ENCODE measurements at places on chromosomes 2 and 18.

DNA sequence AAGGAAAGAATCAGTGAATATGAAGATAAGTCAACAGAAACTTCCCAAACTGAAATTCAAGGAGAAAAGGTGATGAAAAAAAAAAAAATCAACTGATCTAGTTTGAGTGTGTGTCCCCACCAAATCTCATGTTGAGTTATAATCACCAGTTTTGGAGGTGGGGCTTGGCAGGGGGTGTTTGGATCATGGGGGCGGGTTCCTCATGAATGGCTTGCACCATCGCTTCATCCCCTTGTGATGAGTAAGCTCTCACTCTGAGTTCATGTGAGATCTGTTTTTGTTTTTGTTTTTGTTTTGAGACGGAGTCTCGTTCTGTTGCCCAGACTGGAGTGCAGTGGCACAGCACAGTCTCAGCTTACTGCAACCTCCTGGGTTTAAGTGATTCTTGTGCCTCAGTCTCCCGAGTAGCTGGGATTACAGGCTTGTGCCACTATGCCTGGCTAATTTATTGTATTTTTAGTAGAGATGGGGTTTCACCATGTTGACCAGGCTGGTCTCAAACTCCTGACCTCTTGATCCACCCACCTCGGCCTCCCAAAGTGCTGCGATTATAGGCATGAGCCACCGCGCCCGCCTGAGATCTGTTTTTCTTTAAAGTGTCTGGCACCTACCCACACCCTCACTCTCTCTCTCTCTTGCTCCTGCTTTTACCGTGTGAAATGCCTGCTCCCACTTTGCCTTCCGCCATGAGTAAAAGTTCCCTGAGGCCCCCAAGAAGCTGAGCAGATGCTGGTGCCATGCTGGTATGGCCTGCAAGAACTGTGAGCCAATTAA lies 4.0 kb upstream of the SLC66A2 start:
- no peak for DNase-seq

DNA sequence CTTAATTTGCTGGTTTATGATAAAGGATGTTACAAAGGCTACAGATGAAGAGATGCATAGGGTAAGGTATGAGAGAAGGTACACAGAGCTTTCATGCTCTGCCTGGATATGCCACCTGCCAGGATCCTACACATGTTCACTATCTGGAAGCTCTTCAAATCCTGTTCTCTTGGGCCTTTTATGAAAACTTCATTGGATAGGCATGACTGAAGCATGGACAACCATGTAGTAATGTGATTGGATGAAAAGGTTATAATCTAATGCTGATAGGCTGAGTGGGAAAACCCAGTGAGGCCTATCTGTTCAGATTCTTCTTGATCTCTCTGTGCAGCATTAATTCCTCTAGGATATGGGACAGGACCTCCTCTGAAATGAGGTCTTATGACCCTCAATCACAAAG lies 26.8 kb downstream of the HNMT start:
- no peak for DNase-seq

DNA sequence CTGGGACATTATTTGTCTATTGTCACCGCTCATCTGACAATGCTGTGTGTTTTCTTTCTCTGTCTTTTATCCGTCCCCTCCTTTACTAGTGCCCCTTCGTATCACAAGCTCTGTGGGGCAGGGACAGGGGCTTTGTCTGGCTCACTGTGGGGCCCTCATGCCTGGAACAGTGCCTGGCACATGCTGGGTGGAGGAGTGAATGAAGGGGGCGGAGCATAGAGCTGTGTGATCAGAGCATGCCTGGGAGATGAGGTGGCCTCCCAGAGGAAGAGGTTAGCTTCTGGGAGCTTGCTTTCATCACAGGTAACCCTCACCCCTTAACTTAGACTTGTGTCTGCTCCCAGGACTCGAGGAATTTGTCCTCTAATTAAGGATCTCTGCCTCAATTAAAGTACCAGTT lies 16.4 kb downstream of the MTCL1 start:
- no peak for DNase-seq

DNA sequence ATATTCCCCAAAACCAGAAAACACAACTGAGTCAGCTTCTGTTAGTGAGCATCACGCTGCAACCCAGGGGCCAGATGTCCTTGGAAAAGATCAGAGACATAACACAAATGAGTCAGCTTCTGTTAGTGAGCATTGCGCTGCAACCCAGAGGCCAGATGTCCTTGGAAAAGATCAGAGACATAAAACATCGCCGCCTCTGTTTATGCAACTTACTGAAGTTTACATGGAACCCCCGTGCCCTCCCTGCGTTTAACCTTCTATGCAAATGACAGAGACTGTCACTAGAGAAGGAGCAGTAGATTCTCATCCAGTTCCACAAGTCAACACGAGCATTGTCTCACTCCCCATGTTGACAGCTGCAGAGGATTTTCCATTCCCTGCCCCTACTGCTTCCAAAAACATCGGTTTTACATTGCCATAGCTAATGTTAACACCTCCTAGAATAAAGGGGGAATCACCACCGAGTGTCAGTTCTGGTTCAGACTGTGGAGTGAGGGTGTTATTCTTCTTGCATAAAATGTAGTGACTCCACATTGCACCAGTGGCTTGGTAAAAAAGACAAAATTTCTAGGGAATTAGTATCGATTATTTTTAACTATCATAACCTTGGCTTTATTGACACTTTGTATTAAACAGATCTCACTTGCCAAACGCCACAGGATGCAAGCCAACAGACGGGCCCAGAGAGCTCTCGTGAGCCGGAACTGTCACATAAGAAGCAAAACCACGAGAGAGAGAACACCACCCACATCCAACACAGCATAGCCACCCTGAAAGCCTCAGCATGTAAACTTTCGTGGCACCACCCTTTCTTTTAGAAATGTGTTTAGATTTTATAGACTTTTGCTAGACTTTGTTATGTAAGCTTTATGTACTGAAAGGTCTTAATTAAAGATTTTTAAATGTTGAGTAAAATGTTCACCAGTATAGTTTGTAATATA lies 87.7 kb downstream of the SH3YL1 start:
- DNase-seq, result no peak

- DNase-seq, result no peak
These were observed 802.1 kb upstream of the FAM98A start for GRCh38 chr2:34401186-34401585.

DNA sequence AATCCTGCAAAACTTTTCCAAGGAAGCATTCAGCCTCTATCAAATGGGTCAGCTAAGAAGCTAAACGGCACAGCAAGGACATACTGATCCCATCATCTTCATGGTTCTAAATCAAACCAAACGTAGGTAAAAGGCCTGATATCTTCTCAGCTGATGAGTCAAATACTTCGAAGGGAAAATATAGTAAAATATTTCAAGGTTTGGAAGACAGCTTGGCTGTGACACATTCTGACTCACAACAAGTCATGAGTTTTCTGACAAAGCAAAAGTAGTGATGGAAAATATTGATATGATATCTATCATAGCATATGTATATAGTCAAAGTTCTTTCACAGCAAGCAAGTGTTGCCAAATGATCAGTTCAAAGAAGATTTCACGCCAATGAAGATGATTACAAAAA lies 31.5 kb downstream of the DOCK10 start:
- DNase-seq, result no peak

- no peak for DNase-seq
These were observed 103.6 kb downstream of the TRIP12 start for GRCh38 chr2:229818230-229818629.

DNA sequence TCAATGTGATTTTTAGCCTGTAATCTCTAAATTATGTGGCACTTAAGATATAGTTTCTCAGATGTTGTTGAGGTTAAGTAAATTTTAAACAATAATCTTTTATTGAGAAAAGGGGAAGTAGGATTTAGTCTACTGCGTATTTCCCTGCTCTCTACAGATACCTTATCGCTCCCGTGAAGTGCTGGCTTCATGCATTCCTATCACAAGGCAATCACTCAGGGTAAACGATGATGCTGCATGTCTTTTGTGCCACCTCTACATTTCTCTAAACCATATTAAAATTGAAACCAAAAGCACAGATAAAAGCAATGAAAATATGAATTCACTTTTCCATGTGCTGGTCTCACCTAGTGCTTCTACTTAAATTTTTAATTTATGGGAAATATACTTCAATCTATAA lies 14.4 kb upstream of the RPE start:
- DNase-seq, result no peak

- no peak for DNase-seq
These were observed 134.7 kb downstream of the RIF1 start for GRCh38 chr2:151544449-151544848.

DNA sequence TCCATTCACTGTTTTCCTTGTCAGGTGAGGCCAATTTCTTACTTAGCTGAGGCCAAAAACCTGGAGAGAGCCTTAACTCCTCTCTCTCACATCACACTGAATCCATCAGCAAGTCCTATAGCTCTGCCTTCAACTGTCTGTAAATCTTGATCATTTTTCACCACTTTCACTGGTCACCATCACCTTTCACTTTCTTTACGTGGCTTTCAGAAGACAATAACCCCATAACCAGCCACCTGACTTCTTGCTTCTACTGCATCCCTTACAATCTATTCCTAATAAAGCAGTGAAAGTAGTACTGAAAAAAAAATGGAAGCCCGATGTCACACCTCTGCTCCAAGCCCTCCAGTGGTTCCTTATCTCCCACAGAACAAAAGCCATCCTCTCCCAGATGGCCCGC lies 7.7 kb downstream of the LOXL3 start:
- DNase-seq, result no peak

Measured in epithelial cell of proximal tubule (primary cell).